ENCODE measurements at places on chromosomes 5 and 9.

GRCh38 chr9:38149647-38150046, 80.6 kb upstream of the SHB start:
- DNase-seq: no peak

DNA sequence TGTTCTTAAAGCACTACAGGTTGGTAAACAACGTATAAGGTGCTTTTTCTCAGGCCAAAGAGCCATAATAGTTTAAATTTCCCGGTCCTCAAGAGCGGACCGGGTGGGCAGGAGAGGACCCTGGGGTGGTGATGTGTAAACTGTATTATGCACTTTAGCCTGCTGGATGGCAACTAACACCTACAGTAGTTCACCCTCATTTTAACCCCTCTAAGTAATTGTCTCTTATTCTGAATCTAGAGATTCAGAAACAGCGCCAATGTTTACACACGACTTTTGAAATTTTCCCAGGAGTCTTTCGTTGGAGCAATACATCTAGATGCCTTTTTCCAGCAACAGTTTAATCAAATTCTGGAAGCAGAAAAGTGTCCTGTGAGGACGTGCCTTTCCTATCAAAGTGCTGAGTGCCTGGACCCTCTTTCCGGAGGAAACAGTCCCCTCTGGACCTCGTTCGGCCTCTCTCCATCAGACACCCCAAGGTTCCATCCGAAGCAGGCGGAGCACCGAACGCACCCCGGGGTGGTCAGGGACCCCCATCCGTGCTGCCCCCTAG, 676 bp upstream of the OCLN start:
- DNase-seq: no peak

- DNase-seq: no peak
Measured at GRCh38 chr5:20636686-20637085, 648.7 kb upstream of the CDH18 start.

GRCh38 chr5:2103940-2104339, 221.2 kb upstream of the IRX4 start:
- no peak for DNase-seq

GRCh38 chr5:1050423-1051365, 42.1 kb downstream of the NKD2 start:
- no peak for DNase-seq

- peak; percentile 56 for DNase-seq
Measured at GRCh38 chr9:88198341-88198807, 60.1 kb upstream of the SPATA31C2 start.

Data from AG08395 (cell line).